T-helper 2 cell (primary cell): ENCODE measurements at places on chromosomes 3 and 15.

- no peak for DNase-seq
Observed at GRCh38 chr3:49805367-49805782, 2.3 kb downstream of the INKA1 start.

GRCh38 chr3:156217674-156218352 lies 97.4 kb downstream of the KCNAB1 start:
- DNase-seq = no peak

DNA sequence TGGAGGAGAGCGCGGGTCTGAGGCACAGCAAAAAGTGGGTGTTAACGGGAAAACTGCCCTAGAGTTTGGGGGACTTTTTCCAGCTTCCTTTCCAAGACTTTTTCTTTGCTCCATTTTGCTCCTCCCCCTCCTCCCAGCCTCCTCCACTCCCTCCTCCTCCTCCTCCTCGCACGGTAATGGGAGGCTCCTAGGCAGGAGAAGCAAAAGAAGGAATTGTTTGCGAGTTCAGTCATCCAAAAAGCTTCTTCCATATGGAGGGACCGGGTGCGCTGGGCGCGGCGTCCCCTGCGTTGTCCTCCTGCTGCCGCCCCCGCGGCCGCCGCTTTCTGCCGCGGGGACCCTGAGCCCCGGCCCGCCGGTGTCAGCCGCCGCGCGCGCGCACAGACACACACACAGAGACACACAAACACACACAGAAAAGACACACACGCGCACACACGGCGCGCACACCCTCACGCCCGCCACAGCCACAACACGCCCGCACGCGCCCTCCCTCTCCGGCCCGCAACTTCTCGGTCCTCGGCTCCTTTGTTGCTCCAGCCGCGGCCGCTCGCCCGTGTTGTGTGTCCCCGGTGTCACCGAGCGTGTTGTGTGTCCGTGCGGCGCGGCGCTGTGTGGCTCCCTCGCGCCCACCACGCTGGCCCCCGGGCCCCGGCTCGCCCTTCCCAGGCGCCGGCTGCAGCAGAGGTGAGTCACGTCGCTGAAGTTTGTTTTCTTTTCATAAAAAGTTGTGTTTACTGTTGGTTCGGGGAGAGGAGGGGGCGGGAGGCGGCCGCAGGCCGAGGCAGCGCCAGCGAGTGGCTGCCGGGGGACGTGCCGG lies at the start of gene BOC:
Gene BOC (plus strand): TSS at position 228 of the 820 bp plus-strand sequence. CDS start 38,246 bp downstream, outside the sequence.
- no peak for DNase-seq

DNA sequence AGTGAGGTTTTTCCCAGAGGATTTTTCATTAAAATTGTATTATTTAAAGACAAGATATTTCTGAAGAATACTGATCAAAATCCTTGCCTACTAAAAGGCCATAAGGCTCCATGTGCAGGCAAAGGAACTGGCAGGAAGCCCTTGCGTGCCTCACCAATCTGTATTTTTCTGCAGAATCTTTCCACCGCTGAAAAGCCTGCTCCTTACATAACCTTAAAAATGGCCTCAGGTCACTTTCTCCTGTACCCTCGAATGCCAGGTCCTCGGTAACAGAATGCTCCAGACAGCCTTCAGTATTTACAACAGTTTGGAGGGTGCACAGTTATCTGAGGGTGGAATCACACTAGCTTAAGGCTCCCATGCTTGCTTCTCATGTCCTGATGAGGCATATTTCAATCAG lies 3.2 kb downstream of the MORC1 start:
- DNase-seq = no peak

DNA sequence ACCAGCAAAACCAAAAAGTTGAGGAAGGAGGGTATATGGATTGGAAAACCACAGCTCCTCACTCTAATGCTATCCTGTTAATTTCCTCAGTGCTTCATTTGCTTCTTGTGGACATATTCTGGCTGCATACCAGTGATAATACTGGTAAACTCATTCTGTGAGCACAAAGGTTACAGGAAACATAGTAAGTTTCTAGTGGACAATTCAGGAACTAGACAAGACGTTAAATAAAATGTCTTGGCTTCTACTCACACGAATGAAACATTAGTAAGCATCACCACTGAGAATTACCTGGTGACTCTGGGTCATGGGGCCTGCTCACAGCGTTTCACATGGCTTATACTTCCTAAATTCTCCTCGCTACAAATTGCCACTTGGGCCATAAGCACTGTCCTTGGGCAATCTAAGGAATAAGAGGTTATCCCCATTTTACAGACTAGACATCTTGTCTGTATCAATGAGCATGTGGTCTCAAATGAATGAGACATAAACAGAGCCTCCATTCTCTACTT lies 20.1 kb upstream of the PPIB start:
- DNase-seq = no peak

DNA sequence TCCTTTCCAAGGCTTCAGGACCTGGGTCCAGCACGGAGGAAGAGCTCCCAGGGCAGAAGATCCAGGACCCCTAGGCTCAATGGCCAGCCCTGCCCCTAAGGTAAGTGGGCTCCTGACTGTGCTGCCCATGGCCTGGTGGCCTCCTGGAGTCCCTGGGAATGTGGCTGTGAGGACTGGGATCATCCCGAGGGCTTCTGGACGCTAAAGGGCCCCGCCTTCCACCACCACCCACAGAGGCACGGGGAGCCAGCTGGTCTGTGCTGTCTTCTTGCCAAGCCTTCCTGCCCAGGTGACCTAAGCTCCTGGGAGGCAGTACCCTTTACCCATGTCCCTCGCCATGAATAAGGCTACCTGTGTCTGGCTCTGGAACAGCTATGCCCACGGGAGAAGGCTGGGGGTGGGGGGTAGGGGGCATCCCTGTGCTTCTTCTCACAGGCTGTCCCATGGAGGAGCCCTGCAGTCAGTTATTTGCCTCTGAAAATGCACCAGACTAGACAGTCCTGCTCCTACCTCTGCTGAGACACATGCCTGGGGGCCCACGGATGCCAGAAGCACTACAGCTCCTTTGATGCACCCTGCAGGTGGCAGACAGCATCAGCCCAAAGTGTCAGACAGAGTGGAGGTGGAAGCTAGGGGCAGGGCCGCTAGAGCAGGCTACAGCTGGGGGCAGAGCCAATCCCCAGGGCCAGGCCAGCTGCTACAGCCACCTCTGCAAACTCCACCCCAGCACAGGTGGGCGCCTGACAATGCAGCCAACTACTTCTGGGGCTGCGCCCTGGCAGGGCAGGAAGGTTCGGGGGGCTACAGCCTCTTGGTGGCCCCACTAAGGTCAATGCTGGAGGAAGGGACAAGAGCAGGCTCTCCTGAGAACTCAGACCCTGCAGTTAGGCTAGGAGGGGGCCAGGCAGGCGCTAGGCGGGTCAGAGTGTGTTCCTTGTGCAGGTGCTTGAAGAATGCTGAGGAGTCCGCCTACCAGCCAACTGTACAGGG lies 90.9 kb downstream of the SEC22A start:
- no peak for DNase-seq

DNA sequence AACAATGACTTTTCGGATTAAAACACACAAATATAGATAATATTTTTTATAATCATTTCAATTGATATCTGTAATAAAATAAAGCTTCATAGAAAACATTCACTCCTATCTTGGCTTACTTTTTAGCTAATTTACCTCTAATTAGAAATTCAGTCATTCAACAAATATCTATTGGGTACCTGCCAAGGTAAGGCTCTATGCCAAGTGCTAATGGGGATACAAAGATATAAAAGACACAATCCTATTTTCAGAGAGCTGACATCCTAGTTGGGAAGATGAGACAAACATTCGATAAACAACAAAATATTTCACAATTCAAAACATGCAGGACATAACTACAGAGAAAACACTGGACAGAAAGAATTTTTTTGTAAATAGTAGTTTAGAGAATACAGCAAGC lies 63.3 kb downstream of the ULK4 start:
- DNase-seq = no peak

DNA sequence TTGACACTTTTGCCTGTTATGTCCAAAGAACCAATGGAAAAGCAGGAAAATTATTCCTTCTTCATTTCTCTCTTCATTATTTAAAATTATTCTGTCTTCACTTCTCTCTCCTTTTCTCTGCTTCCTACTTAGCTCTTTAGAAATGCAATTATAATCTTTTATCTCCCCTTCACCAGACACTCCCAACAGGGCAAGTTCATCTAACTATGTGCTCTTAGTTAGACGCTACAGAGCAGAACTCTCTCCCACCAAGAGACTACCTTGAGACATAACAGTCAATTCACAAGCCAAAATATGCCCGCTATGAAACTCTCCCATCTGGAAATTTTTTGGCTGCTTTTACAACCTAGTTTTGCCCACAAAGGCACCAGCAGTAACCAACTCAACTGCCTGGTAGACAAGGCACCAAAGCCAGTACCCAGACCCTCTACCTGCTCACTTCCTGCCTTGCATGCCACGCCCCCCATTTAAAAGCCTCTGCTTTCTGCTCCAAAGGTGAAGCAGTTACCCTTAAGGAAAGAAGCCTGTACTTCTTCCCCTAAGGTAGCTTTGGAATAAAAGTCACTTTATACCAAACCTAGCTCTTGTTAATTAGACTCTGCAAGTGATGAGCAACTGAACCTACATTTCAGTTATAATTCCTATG lies 28.1 kb downstream of the CCRL2 start:
- no peak for DNase-seq

GRCh38 chr3:171248426-171249111 lies 211.6 kb downstream of the TNIK start:
- peak; percentile 78 for DNase-seq

- DNase-seq = no peak
Observed at GRCh38 chr15:50758712-50759205, 6.7 kb downstream of the SPPL2A start.

GRCh38 chr15:41597787-41598186 lies 38.8 kb downstream of the TYRO3 start:
- no peak for DNase-seq

DNA sequence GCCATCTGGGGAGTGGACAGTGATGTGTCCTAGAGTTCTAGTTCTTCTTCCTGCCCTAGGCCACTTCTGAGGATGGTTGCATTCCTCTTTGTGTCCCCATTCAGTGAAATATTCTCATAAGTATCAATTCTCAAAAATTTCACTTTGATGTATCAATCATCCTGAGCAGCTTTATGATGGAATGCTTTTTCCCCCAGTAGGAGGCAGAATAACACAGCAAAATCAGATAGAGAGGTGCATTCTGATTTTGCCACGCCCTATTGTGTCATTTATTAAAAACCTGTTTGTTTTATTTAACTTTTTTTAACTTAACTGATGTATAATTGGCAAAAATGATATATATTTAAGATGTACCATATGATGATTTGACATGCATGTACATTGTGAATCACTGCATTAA lies 656.0 kb upstream of the GRM7 start:
- DNase-seq = no peak

DNA sequence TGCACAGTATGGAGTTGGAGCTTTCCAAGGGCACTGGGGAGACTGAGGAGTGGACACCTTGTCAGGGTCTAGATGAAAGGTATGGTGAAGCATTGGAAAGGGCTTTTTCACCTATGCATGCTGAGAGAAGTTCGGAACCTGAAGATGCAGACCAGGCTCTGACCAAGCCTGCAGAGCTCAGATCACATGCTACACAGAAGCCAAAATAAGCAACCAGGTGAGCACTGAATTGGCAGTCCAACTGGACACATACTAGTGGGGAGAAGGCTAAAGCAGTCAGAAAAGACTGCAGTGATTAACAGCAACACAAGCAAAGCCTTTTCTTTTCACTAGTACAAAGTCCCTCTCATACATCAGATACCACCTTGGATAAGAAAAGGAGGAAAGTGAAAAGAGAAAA lies 238.3 kb upstream of the PLSCR5 start:
- DNase-seq = no peak

DNA sequence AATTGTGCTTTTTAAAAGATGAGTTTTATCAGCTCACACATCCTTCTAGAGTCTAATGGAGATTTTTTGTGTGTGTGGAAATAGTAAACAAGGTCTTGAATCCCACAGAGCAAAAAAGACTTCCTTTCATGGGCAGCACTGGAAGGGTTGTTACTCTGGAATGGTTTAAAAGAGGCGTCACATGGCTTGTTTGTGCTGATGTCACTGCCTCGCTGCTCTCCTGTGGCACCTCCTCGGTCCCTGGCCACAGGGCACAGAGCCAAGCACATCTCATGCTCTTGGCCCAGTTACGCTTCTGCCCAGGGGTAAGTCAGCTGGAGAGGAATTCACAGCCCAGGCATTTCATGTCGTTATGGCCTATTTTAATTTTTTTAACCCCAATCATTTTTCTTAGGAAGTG lies 53.2 kb downstream of the PGPEP1L start:
- DNase-seq = no peak

DNA sequence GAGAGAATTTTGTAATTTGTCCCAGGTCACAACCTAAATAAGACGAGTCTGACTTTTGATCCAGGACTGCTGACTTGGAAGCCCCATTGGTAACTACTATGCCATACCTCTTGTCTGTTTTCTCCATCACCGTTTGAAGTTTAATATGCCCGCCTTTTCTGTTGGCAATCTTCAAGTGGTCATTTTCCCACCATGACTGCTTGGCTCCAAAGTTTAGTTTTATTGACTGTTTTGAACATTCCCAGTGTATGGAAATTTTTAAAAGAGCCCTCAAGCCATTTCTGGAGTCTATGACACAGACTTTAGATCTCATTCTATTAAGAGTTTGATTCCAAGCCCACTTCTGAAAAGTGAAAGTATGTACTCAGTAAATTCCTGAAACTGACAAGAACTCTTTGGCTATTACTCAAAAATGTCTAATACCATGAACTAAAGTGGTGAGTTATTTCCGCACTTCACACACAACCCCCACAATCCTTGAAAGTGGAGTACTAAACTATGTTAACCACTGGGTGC lies 136.7 kb upstream of the ADAMTS9 start:
- DNase-seq = no peak
